ENCODE measurements at places on chromosomes 2 and 18.
A peak's percentile ranks its signal among the peaks of the same experiment; 100 is the strongest.

DNA sequence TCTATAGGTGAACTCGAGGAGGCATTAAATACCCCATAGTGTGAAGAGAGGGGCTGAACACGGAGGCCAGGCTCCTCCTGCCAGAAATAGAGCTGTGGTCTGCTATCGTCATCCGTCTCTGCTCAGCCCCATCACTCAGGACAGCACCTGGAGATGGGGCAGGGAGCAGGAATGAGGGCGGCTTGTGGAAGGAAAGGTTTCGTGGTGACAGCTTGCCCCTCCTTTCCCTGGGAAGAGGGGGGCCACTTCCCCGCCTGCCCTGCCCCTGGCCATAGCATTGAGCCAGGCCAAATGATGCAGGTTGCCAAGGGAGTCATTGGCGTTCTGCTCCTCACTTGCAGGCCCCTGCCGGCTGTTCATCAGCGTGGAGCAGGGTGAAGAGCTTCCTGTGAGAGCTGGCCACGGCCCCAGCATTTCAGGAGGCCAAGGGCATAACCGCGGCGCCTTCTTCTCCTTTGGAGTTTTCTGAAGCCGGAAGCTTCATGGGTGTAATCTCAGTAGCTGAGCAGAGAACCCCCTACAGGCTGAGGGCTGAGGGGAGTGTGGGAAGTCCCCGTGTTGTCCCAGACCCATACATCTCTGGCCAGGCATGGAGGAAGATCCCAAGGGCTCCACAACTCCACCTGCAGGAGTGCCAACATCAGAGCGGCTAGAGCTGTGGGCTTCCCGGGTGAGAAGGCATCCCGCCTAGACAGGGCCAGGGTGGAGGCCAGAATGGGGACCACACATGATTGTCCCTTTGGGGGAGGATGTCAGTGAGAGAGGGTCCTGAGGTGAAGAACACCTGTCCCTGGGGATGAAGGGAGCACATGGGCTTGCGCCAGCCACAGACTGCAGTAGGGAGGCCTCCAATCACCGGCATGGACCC, 112.5 kb upstream of the GLI2 start:
- no peak for DNase-seq

- DNase-seq = no peak
Observed at GRCh38 chr2:97011977-97012569, 25.7 kb upstream of the FAM178B start.

GRCh38 chr2:138182937-138183312, 218.7 kb downstream of the HNMT start:
- DNase-seq = no peak

- DNase-seq = no peak
Observed at GRCh38 chr2:229133155-229133772, 137.8 kb downstream of the PID1 start.

GRCh38 chr2:191625016-191625415, 52.9 kb upstream of the NABP1 start:
- no peak for DNase-seq

DNA sequence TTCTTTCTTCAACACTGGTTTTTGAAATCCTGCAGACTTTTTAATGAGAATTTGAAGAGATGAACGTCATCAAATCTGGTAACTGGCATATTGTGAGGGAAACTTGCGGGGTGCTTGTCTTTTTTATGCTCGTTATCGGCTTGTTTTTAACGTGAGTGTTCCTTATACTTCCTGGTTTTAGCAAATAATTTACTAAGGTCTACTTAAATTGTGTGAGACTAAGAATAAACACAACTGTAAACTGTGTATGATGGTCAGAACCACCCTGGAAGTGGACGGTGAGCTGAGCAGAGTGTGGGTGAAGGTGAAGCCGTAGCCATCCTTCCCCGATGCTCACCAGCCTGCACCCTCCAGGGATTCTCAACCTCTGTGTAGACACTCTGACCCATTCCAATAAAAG, 82.3 kb upstream of the CDC42EP3 start:
- no peak for DNase-seq

DNA sequence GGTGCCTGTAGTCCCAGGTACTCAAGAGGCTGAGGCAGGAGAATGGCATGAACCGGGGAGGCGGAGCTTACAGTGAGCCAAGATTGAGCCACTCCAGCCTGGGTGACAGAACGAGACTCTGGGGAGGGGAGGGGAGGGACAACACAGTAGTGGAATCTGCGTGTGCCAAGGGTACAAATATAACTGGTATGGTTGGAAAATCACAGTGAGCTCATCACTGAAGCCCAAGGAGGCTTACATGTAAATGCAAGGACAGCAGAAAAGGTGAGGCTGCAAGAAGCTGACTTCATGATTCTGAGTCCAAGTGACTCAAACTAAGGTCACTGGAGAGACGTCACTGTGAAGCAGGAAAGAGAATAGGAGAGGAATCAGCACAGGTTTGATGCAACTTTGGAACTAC, 9.2 kb downstream of the SEPTIN10 start:
- DNase-seq = no peak

- DNase-seq = no peak
Observed at GRCh38 chr18:69088973-69089372, 291.1 kb downstream of the CCDC102B start.

- DNase-seq = no peak
Observed at GRCh38 chr2:18792684-18793083, 203.3 kb upstream of the NT5C1B start.

- DNase-seq = no peak
Observed at GRCh38 chr2:112679484-112679883, 33.7 kb downstream of the SLC20A1 start.

DNA sequence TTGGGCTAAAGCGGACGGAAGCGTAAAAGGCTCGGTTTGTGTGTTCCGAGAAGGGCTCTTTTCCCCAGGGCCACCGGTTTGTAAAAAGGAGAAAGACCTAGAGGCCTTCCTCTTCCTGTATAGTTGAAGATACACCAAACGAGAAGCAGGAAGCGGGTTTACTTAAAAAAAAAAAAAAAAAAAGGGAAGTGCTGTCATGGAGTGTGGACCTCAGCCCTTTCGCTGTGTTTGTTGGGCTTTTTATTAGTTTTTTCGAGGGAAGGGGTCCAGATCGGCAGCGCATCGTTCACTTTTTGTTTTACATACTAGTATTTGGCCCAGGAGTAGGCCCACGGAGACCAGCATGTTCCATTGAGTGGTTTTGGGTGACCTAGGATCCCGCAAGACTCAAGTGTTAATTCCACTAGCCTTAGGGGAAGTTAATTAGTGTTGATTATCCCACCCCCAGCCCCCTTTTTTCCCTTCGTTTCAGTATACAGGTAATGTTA, 676 bp downstream of the ACTR2 start:
- DNase-seq = no peak

- no peak for DNase-seq
Observed at GRCh38 chr2:176461809-176462670, 192.8 kb downstream of the MTX2 start.

DNA sequence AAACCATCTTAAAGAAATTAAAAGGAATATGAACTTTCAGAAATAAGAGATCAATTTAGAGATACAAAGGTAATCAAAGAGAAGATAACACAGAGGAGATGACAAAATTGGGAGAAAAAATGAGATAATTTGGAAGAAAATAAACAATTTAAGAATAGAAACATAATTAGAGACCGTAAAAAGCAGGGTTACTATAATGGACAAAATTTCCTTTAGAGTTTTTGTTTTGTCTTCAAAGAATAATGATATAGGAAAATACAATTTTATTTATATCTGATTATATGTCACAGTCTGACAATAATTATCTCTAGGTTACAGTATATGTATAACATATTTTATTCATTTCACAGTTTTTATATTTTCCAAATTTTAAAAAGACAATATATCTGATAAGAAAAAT, 716.4 kb upstream of the ZNF804A start:
- no peak for DNase-seq

- no peak for DNase-seq
Observed at GRCh38 chr18:31483396-31483795, 14.6 kb upstream of the DSG2 start.

DNA sequence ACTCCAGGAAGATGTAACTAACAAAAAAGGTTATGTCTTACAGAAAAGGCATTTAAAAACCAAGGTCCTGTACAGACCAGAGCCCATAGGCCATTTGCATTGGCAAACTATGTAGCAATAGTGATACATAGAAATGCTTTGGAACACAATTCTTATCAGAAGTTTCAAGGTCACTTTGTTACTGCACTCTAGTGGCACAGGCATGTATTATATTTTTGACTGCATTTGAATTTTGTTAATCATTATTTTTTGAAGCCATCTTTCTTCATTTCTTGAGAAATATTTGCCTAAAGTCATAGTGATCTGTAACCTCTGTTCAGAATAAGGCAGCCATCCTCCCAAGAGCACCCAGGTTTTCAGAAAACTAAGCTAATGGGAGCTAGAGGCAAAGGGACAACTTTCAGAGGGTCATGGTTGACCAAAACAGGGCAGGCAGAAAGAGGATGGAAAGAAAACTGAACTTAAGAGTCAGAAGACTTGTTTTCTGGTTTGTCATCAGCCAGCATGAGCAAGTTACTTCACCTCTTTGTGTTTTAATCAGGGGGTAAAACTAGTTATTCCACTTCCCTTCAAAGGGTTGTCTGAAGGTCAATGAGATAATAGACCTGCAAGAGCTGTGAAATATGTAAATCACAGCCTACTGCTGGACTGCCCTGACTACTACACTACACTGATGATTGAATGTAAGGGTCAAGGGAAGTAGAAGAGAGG, 41.5 kb downstream of the SLC38A11 start:
- DNase-seq = no peak

- no peak for DNase-seq
Observed at GRCh38 chr18:23857756-23858155, 156.8 kb upstream of the TTC39C start.

DNA sequence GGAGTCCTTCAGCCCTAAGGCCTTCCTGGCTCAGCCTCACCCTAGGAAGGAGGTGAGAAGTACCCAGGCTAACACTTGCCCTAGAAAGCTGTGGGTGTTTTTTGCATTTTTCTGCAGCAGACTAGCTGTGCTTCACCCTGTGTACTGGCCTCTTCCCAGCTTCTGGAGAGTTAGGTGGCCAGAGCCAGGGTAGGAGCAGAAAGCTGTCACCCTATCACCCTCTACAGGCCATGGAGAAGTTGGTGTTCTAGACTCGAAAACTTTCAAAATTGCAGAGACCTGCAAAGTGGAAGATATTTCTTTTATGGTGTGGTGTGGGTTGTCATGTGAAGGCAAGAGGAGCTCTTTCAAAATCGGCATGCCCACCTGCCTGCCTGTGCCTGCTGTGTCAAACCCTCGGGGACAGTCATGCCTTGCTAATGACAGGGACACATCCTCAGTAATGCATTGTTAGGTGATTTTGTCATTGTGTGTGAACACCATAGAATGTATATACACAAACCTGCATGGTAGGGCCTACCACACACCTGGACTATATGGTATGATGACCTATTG, 29.8 kb downstream of the EHD3 start:
- no peak for DNase-seq

- DNase-seq = no peak
Observed at GRCh38 chr18:54479365-54479764, 111.7 kb upstream of the DYNAP start.

- no peak for DNase-seq
Observed at GRCh38 chr2:210318486-210318885, 3.5 kb upstream of the MYL1 start.

DNA sequence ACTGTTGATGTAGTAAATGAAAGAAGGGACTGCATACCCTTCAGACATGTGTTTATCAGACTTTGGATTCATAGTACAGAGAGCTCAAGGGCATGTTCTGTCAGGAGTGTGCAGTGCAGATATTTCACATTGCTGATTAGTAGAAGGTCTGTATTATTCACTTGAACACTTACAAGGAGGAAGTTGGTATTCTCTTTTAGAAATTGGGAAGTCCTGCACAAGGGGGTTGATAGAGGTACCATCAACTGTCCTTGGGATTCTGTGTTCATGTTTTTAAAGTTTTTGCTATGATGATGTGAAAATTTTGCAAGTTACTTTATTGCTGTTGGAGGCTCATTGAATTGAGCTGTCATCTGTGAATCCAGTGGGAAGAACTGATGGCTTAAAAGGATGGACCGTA, 6.7 kb downstream of the PSMD1 start:
- no peak for DNase-seq

- no peak for DNase-seq
Observed at GRCh38 chr2:176162911-176163671, 6.0 kb downstream of the HOXD3 start.

DNA sequence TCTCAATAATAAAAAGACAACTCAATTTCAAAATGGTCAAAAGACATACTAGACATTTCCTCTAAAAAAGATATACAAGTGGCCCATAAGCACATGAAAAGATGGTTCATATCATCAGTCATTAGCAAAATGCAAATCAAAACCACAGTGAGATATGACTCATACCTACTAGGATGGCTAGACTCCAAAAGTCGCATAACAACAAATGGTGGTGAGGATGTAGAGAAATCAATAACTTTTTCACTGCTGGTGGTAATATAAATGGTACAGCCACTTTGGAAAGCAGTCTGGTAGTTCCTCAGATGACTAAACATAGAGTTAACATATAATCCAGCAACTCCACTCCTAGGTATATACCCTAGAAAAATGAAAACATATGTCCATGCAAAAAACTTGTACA, 242.3 kb upstream of the NOL4 start:
- no peak for DNase-seq

- DNase-seq = no peak
Observed at GRCh38 chr2:65436824-65437221, 4.4 kb upstream of the SPRED2 start.

DNA sequence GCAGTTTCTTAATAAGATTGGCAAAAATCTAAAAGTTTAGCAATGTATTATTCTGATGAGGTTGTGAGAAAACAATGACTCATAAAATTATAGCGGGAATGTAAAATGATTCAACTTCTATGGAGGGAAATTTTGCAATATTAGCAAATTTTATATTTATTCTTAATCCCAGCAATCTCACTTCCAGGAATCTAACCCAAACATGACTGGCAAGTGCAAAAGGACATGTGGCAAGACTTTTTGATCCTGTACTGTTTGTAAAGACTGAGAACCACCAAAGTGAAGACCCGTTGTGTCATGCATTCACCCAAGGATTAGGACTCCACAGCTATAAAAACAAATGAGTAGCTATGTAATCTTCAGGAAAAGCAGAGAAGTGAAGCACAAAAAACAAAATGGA, 234.8 kb upstream of the KYNU start:
- DNase-seq = no peak

GRCh38 chr2:229922449-229923386, at the start of gene FBXO36:
Gene FBXO36, plus strand, starts transcription at chr2:229922503. Its CDS starts 11 bp downstream, at chr2:229922514.
- peak; percentile 77 for DNase-seq

All from activated T-helper 1 cell treated with anti-CD3 and anti-CD28 coated beads, Interleukin-2, amount 50 U/mL, for 16 hours (primary cell).